ENCODE measurements at places on chromosomes 12 and 14. TPM values are rescaled to one million over a fixed set of nuclear protein-coding genes. Genes with fewer than 3 reads are reported as not detected.
A peak's percentile ranks its signal among the peaks of the same experiment; 100 is the strongest.

DNA sequence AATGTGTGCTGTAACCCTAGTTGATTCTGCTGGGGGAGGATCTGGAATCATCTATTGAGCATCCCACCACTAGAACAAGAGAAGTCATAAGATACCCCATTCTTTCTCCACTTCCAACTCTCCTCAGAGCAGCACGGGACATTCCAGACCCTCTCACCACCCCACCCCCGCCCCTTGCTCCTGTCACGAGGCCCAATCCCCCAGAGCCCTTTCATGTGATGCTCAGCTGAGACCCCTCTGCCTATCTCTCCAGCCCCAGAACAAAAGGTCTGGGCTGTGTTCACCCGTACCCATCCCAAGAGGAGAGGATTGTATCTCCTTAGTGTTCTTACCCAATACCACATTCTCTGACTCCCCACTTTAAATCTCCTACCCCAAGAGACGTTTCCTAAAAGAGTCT lies 602 bp downstream of the PMEL start:
- DNase-seq, result no peak

GRCh38 chr12:106249411-106250135 lies 1.8 kb upstream of the CKAP4 start:
- no peak for DNase-seq

- DNase-seq, result peak; percentile 32
Measured at GRCh38 chr12:123905319-123905925, 67.2 kb downstream of the CCDC92 start.

DNA sequence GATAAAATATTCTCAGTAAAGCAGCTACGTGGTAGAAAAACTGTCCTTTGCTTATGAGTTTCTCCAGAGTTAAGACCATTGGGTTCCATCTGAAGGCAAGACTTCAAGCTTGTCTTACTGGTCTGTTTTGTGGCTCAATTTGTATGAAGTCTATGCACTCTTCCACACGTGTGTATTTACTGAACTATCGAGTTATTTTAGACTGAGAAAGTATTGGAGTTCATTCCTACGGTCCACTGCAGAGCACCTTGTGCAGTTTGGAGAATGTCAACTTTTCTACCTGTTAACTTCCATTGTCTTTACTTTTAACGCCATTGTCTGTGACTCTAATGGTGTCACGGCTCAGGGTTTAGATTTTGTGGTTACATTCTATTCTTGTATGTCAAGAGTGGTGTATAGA lies 3.7 kb downstream of the HIF1A start:
- no peak for DNase-seq

DNA sequence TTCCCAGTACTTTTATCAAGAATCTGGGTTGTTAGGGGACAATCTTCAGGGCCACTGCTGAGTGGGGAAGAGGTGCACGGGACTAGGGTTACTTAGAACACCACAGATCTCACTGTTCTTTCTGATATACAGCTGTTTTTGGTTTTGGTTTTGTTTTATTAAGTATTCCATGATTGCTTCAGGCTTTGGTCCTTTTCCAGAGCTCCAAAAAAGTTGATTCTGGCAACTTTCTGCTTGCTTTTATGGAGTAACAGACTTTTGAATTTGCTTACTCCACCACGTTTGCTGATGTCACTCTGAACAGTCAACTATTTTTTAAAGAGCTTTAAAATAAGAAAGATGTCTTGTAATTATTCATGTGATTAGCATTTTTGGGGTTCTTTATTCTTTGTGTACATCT lies 368.1 kb upstream of the FOXG1 start:
- DNase-seq, result no peak

The RASSF8 gene
- 18.2 TPM for polyA plus RNA-seq

The TSPAN8 gene
- polyA plus RNA-seq, result 1.3 TPM

DNA sequence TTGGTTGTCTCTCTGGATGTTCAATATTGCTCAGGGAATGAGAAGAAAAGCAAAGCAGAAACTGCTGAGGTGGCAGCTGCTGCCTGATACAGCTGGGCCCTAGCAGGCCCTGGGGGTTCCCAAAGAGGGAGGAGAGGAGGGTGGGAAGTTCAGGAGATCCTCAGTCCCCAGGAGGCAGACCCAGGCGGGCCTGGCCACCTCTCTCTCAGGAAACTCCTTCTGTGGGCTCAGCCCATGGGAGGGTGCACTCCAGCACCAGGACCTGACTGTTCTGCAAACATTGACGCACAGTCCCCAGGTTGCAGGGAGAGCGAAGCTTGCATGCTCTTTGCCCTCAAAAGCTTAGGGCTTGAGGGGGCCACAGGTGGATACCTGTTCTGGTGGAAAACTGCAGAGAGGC lies 29.6 kb downstream of the IRF2BPL start:
- no peak for DNase-seq

DNA sequence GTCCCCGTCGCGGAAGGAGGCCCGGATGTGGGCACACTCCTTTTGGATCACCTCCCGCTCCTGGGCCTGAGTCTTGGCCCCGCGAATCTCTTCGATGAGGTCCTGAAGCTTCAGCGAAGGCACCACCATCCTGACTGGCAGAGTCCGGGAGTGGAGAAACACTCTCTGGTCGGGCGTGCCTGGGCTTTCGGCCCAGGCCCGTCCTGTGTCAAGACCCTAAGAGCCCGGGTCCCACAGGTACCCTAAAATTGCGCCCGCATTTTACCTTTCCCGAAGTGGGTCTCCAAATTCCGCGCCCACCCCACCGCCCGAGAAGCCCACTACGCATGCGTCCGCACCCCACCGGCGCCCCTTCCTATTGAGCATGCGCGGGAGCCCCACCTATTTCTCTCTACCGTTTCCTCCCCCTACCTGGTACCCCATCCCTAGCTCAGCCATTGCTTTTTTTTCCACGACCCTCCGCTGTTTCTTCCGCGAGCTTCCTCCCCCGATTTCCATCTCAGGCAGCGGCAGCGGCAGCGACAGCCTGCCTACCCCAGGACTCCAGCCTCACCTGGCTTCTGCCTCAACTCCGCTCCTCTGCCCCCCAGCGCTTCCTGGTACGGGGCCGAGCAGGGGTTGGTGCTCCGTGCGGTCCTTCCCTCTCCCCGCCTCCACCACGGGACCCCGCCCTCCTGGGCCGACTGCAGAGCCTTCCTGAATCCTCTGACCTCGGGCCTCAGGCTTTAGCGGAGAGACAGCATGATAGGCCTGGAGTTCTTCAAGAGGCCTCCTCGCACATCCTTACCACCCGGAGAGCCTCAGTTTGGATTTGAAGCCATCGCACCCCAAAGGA lies at the start of gene AP1G2:
AP1G2 (minus strand) TSS at position 606 of the 835 bp plus-strand sequence; CDS start at position 129, 477 bp downstream.
- peak; percentile 73 for DNase-seq

DNA sequence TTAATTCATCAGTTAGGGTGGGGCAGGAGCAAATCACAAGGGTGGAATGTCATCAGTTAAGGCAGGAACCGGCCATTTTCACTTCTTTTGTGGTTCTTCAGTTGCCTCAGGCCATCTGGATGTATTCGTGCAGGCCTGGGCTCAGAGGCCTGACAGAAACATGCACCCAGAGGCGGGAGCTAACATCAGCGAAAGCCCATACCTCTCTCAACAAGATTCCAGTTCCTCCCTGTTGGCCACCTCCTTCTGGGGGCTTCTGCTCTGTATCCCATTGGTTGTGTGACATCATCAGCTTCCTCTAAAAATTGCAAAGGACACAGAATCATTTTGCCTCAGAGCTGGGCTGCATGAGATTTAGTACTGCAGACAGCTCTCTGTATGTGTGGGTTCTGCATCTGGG lies 134.3 kb downstream of the ZNF664 start:
- DNase-seq, result no peak

The FAM161B gene
- polyA plus RNA-seq, result 11.1 TPM

The ZNF891 gene
- polyA plus RNA-seq, result 2.4 TPM

GRCh38 chr12:81699551-81699950 lies 59.6 kb downstream of the PPFIA2 start:
- no peak for DNase-seq

- DNase-seq, result no peak
Measured at GRCh38 chr14:101600891-101601605, 39.8 kb downstream of the DIO3 start.

The PTPN6 gene
- 6.8 TPM for polyA plus RNA-seq

DNA sequence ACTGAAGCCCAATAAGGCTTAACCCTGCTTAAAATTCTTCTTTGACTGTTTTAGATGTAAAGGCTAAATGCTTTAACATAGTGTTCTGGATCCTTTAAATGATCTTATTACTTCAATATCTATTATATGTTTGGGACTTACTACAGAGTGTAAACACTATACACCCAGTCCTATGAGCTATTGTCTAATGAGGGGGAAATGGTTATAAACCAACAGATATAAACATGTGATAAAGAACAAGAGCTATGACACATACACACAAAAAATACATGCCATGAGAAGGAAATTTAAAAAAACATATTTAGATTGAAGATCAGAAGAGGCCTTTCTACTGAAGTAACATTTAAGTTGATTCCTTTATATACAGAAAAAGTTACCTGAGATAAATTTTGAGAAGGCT lies 505.1 kb downstream of the FOXG1 start:
- no peak for DNase-seq

Data from hindlimb muscle (tissue), 1 donor.